CD4-positive, alpha-beta T cell treated with Interleukin-15 for 1 hour (primary cell): ENCODE measurements at places on chromosomes 7 and 10.

- no peak for DNase-seq
These were observed 265.3 kb upstream of the LRGUK start for GRCh38 chr7:133861876-133862275.

DNA sequence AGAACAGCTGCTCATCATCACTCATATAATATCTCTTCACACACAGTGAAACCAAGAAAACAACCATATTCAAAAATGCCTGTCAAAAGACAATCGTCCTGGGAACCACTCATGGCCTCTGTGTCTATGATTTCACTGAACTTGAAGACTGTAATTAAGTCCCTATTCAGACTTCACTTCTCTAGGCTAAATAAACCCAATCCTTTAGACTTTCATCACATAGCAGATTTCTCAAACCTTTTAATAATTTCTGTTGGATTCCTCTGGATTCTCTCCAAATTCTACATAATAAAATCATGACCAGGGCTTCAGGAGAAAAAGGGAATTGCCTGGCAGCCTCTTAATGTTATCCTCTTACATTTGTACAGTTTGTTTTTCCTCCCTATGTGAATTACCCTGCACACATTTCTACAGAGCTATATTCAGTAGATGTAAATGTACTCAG, 201.1 kb downstream of the LRRN3 start:
- DNase-seq, result no peak

- no peak for DNase-seq
These were observed 63.4 kb upstream of the GSDME start for GRCh38 chr7:24820730-24821044.

DNA sequence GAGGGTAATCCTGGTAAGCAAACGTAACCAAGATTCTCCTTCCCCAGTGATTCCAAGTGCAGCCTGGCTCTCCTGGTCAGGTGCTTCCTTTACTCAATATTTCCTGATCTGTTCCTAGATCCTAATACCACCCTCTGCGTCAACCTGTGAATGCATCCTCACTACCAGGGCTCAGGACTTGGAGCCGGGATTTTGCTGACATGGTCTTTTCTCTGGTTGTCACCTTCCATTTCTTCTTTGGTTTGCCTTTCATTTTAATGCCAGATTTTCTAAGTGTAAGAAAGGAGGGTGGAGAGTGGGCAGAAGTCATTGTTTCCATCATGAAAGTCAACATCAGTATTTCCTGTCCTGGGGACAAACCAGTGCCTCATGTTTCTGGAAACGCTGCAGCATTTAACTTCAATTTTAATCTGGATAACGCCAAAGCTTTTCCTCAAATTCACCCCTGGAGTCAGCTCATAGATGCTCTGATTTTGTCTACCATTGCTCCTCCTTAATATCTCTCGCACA, 210.4 kb upstream of the ZNF32 start:
- DNase-seq, result no peak

- DNase-seq, result no peak
These were observed 102.9 kb upstream of the PHYHIPL start for GRCh38 chr10:59073456-59074053.

DNA sequence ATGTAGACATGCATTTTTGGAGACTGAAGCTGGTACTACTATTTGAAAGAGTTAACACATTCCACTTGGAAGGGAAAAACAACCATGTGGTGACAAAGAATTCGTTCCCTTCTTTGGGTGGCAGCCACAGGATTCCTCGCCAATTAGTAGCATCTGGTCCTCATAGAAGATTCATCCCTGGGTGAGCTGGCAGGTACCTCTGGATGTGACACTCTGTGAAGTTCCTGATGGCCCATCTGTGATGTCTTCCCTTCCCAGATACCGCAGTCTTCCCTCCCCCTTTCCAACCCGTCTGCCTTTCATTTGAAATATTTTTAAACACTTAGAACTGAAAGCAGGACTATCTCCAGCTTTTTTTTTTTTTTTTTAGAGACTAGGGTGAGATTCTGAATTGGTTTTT, 569.5 kb downstream of the TYW1 start:
- DNase-seq, result no peak

DNA sequence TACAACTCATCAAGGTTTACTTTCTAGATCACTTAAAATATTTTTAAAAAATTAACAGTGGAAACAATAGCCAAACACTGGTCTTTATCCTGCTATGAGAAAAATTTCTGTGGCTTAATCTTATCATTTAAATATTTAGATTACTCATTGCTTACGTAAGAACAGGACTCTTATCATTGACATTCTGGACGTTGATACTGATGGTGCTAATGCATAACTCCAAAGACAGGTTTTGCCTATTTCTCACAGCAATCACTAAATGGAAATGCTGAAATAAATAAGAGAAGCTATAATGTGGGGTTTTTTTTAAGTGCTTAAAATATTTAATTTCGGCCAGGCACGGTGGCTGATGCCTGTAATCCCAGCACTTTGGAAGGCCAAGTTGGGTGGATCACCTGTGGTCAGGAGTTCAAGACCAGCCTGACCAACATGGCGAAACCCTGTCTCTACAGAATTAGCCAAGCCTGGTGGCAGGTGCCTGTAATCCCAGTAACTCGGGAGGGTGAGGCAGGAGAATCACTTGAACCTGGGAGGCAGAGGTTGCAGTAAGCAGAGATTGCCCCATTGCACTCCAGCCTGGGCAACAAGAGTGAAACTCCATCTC, 195.0 kb downstream of the HGF start:
- DNase-seq, result no peak

GRCh38 chr7:79507131-79507530, 53.7 kb upstream of the MAGI2 start:
- DNase-seq, result no peak

GRCh38 chr10:3727268-3727667, 57.7 kb downstream of the KLF6 start:
- no peak for DNase-seq

DNA sequence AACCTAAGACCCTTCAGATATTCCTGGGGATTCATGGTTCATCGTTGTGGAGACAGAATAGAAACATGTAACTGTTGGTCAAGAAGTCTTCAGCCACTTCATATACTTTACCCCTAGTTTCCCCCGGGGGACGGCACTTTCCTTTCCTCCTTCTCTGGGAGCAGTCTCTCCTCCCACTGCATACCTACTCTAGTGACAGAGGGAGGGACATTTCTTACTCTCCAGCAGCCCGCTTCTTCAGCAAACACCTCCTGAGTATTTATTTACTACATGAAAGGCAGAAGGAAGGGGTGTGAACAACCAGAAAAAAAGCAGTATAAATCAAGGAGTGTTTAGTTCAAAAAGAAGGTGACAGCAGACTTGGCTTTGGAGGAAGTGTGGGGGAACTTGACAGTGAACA, 69.0 kb downstream of the LHFPL3 start:
- DNase-seq, result no peak

GRCh38 chr10:182441-183201, 47.4 kb downstream of the ZMYND11 start:
- DNase-seq, result no peak

DNA sequence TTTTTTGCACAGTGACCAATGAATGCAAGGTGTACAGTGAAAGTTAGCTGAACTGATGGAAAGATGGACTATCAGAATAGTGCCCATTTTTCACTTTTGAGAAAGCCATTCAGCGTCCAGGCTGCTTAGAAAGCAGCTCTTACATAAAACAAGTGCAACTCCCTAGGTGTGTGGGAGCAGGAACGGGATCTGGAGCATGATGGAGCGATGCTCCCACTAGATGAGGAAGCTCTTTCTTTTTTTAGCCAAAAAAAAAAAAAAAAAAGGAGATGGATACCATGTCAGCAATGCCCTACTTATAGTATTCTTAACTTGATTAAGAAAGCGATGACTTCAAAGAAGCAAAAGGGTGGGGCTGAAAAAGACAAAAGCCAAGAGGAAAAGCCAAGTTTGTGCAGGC, 925.5 kb downstream of the GATA3 start:
- DNase-seq, result no peak

GRCh38 chr7:159323359-159323758, 178.7 kb upstream of the VIPR2 start:
- DNase-seq, result no peak

- DNase-seq, result no peak
These were observed 16.7 kb downstream of the CAMK2B start for GRCh38 chr7:44308596-44309270.

DNA sequence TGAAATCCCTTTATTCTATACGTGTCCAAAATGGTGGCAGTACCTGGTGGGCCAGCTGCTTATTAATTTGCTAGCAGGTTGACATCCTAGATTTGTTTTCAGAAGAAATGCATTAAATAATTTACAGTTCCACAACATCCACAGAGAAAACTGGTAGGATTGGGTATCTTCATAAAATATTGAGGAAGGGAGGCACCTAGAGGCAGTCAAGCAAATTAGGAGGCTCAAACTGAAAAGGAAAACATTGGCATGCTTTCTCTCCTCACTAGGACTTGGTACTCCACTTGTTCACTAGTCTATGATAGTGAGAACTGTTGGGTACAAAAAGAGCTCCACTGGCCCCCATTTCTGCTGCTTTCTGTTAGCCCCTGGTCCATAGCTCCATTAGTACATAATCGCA, 18.3 kb upstream of the LRGUK start:
- no peak for DNase-seq

DNA sequence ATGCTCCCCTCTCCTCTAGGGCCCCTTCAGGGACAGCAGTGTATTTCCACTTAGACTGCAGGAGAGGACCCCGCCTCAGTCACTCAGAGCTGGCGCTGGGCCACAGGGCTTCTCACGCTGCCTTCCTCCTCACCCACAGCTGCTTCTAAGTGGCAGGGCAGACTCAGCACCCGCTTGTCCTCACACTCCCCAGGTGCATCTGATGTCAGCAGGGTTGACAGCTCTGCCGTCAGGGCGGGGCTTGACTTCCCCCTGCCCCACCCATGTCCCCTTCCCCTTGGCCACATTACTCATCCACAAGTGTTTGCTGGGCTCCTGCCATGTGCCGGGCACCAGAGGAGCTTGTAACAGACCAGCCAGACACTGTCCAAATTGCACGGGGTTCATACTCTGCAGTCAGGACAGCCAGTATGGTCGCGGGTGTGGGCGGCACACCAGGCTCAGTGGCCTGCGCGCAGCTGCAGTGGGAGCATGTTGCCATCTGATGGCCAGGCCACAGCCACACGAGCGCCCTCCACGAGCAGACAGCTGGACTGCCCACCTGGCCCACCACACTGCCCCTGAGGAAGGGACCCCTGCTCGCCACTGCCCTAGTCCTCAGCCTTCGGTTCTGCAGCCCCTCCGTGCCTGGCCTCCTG, 29.3 kb upstream of the TTYH3 start:
- peak; percentile 43 for DNase-seq

DNA sequence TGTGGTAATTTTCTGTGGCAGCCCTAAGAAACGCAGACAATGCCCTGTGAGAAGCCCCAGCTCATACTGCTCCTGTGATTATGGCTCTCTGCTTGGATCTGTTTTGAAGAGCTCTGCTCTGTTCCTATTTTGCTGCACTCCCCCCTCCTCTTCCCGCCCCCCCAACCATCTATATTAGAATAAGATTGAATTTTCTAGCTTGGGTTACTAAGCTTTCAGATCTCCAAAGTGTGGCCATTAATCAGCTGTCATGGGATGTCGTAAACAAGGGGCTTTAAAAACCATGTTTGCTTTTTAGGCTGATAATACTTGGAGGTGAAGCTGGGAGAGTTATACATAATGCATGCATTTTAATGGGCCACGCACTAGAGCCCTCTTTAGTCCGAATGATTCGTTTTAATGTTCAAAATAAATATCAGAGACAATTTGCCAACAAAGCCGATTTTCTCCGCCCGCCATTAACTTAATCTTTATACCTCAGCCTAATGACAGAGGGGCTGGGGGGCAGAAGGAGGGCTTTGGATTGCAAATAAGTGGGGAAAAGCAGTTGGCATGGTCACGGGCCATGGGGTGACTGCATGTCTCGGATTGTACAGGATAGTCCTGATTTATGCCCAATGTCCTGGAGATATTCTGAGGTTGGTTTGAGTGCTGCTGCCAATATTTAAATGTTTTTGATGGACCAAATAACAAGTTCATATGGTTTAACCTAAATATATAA, 165.5 kb downstream of the RPS24 start:
- DNase-seq, result no peak

- DNase-seq, result no peak
These were observed 408.4 kb downstream of the SUGCT start for GRCh38 chr7:40542982-40543741.

- DNase-seq, result no peak
These were observed 143.5 kb upstream of the UNC5B start for GRCh38 chr10:71068861-71069271.

DNA sequence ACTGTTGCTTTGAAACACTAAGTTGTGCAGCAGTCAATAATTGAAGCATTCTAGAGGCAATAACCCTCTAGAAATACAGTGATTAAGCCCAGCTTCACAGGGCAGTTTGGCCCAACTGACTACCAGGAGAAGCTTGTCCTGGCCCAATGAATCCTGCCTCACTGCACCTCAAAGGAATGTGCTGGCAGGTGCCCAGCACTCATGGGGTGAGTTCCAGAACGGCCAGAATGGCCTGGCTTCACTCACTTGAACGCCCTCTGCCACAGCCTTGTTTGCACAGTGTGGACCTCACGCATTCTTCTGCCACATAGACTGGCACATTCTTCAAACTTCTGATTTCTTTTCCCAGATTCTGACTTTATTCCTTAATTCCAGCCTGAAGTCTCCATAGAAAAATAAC, 6.6 kb upstream of the ITIH2 start:
- DNase-seq, result no peak

DNA sequence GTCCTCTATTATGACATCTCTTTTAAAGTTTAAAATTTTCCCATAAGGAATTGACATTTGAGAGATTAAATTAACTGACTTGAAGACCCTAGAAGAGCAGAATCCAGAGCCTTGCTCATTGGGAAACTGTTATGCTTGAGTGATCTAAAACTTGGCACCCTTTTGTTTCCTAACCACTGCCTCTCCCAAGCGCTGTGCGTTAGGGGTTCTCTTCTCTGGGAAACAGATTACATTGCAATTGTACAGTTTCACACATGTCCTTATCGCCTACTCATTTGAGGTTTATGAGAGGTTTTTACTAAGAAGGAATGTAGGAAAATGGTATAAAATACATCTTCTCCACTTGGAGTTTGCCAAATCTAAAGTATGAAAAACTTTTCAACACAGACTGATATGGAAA, 126.8 kb upstream of the AMPH start:
- DNase-seq, result no peak

DNA sequence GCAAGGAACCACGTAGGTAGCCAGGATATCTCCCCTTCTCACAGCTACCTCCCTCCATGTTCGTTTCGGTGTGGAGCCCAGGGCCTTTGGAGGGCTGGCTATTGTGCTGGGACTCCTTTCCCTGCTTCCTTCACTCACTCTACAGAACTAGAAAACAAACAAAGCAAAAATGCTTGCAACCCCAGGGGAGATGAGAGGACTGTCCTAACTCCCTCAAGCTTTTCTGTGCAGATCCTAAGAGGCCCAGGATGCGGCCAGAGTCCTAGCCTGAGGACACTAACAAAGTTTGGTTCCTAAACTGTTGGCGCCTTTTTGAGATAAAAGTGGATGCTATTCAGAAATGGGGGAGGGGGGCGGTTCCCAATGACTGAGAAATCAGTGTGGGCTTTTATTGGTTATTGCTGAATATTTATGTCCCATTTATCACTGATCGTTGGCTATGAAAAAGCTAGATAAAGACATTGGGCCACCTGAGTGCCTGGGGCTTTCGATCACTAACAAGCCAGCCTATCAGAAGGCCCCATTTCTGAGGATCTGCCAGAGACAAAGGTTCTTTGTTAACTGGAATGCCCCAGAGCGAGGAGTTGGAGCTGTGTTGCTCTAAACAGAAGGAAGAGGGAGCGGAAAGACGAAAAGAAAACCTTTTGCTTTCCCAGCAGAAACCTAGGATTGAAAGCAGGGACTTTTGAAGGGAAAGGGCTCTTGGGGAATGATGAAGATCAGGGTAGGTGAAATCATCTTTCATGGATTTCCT, 95.2 kb upstream of the EGR2 start:
- no peak for DNase-seq

GRCh38 chr7:92325173-92325572, 79.4 kb downstream of the ANKIB1 start:
- no peak for DNase-seq
